ENCODE measurements at places on chromosomes 5 and 9. TPM values are rescaled to one million over a fixed set of nuclear protein-coding genes. Genes with fewer than 3 reads are reported as not detected.

DNA sequence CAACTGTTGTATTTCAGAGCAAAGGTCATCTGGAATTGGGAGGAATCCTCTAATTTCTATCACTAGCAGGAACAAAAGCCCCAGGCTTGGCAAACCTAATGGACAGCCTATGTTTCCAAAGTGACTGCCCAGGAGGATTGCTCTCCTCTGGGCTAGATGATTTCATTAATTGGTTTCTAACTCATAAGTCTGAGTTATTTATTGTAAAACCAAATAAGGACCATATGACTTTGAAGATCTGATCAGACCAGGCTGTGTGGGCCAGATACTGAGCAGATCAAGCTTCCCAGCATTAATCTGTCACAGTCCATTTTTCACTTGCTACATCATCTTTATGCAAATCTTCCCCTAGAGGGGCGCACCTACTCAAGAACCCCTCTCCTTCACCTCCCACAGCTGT lies 125.2 kb downstream of the PRDM6 start:
- no peaks in the 10 kb centered on the region for H3K4me1 ChIP-seq
- H3K36me3 ChIP-seq = no peaks in the 10 kb centered on the region
- H3K4me3 ChIP-seq = no peak overlapping the region
- no peaks in the 10 kb centered on the region for H3K27me3 ChIP-seq
- DNase-seq = no peak
- no peak overlapping the region for H3K27ac ChIP-seq

GRCh38 chr9:129469188-129469987 lies 151.5 kb downstream of the C9orf50 start:
- no peak overlapping the region for H3K4me3 ChIP-seq
- H3K27me3 ChIP-seq = no peaks in the 10 kb centered on the region
- H3K36me3 ChIP-seq = no peaks in the 10 kb centered on the region
- H3K4me1 ChIP-seq = peaks cover 17% of the 10 kb centered on the region
- no peak for DNase-seq

GRCh38 chr5:133285583-133286021 lies 233.8 kb downstream of the HSPA4 start:
- no peak overlapping the region for H3K27ac ChIP-seq
- DNase-seq = no peak
- no peaks in the 10 kb centered on the region for H3K36me3 ChIP-seq
- H3K4me1 ChIP-seq = no peaks in the 10 kb centered on the region
- H3K27me3 ChIP-seq = no peaks in the 10 kb centered on the region

The PDGFRB gene
- total RNA-seq = 0.34 TPM

The IFNK gene
- not detected for total RNA-seq

DNA sequence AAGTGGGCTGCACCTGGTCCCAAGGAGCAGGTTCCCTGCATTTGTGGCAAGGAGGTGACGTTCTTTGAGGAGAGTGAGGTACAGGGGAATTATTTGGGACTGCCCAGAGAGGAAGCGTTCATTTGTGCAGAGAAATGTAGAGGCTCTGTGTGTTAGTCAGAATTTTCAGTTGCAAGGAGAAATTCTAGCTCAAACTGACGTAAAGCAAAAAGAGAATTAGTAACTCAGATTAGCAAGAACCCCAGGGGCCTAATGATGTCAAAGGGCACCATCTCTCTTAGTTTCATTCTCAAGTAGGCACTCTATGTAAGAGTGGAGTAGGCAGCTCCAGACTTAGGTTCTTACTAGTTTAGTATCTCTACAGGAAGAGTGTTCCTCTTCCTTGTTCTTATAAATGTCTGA lies 2.4 kb upstream of the TXN start:
- H3K36me3 ChIP-seq = peaks cover 5% of the 10 kb centered on the region
- H3K27me3 ChIP-seq = no peaks in the 10 kb centered on the region
- peaks cover 46% of the 10 kb centered on the region for H3K4me1 ChIP-seq
- peak overlapping the region; percentile 96 for H3K4me3 ChIP-seq
- peak overlapping the region; percentile 96 for H3K27ac ChIP-seq

GRCh38 chr5:163947848-163948666 lies 442.6 kb downstream of the MAT2B start:
- no peaks in the 10 kb centered on the region for H3K27me3 ChIP-seq
- H3K36me3 ChIP-seq = no peaks in the 10 kb centered on the region
- H3K4me1 ChIP-seq = no peaks in the 10 kb centered on the region
- no peak overlapping the region for H3K4me3 ChIP-seq

- no peak within 1 kb of the TSS for H3K27ac ChIP-seq
- peaks cover 10% of the 10 kb centered on the region for H3K4me1 ChIP-seq
- no peaks in the 10 kb centered on the region for H3K36me3 ChIP-seq
- H3K27me3 ChIP-seq = peaks cover 6% of the 10 kb centered on the region
Measured at GRCh38 chr9:137224830-137225694, at the start of gene CYSRT1. CYSRT1 (plus strand) TSS chr9:137225174; CDS start chr9:137225622, 448 bp downstream.

GRCh38 chr9:15295761-15296405 lies 11.1 kb downstream of the TTC39B start:
- no peaks in the 10 kb centered on the region for H3K27me3 ChIP-seq
- H3K27ac ChIP-seq = peak overlapping the region; percentile 97
- DNase-seq = no peak
- peaks cover 24% of the 10 kb centered on the region for H3K36me3 ChIP-seq
- H3K4me1 ChIP-seq = peaks cover 87% of the 10 kb centered on the region
- peak overlapping the region; percentile 89 for H3K4me3 ChIP-seq

The CBY3 gene
- 0.44 TPM for total RNA-seq

The TAF1L gene
- total RNA-seq = not detected

- no peaks in the 10 kb centered on the region for H3K36me3 ChIP-seq
- no peak for DNase-seq
- H3K27me3 ChIP-seq = peaks cover 10% of the 10 kb centered on the region
Measured at GRCh38 chr5:53785924-53786323, 225.5 kb downstream of the NDUFS4 start.

DNA sequence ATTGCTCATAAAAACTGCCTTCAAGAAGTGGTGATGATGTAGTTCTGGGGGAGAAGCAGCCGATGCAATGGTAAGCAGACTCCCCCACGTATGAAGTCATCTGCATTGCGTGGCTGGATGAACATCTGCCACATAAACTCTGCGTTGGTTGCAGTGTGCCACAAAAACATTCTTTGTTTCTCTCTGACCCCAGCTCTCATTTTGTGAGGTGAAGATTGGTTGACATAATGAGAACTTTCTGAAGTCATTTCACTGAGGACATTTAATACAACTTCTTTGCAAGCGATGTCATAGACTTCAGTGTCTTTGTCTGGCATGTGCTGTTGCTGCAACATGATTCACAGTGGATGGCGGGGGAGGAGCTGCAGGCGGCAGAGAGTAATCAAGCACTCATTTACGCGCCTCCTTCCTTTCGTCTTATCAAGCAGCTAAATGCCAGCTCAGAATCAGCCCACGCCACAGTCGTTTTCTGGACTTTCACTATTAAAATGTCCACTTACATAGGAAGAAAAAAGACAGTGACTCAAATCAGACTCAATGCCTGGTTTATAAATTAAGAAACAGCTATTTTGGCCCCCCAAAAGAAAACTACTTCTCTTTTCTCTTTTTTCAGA lies 91.5 kb upstream of the NFIL3 start:
- H3K27me3 ChIP-seq = peaks cover 53% of the 10 kb centered on the region
- H3K36me3 ChIP-seq = peaks cover 7% of the 10 kb centered on the region
- no peak overlapping the region for H3K27ac ChIP-seq

The BTNL8 gene
- total RNA-seq = 0.74 TPM

GRCh38 chr5:103800741-103801495 lies 238.3 kb upstream of the NUDT12 start:
- DNase-seq = no peak
- H3K4me1 ChIP-seq = no peaks in the 10 kb centered on the region
- no peaks in the 10 kb centered on the region for H3K27me3 ChIP-seq
- no peak overlapping the region for H3K27ac ChIP-seq
